ENCODE measurements at places on chromosomes 6 and 20.

DNA sequence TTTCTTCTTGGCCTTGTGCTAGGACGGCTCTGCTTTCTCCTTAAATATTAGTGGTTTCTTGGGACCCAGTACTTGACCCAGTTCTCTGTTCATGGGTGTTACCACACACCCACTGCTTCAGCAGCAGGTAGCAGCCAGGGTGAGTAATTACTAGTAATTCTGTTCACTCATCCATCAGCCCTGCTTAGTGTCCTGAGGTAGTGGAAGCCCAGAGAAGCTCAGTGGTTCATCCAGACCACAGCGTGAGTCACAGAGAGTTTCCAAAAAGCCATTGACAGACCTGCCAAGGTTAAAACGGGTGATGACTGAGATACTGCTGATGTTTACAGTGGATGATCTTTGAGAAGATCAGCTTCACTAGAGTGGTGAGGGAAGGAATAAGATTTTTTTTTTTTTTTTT lies 51.7 kb upstream of the HINT3 start:
- peak; percentile 69 for DNase-seq

DNA sequence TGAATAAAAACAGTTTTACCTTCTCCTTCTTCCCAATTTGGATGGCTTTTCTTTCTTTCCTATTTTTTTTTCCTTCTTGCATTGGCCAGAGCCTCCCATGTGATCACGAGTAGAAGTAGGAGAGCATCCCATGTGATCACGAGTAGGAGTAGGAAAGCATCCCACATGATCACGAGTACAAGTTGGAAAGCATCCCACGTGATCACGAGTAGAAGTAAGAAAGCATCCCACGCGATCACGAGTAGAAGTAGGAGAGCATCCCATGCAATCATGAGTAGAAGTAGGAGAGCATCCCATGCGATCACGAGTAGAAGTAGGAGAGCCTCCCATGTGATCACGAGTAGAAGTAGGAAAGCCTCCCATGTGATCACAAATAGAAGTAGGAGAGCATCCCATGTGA lies 218.6 kb downstream of the DLL1 start:
- DNase-seq: no peak

DNA sequence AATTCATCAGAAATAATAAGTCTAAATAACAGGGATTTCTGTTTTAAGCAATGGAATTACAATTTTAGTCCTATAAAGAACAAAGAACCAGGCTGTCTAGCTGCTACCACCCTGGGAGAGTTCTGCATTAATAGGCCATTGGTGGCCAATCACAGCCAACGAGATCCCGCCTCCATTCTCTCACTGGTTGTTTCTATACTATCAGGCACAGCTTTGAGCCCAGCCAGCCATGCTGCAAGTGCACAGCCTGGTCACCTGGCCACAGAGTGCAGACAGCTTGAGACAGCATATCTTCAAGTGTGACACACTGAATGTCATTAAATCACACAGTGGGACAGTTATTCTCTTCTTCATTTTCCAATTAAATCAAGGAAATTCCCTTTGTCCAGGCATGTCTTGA lies 16.1 kb upstream of the RAB22A start:
- DNase-seq: no peak

DNA sequence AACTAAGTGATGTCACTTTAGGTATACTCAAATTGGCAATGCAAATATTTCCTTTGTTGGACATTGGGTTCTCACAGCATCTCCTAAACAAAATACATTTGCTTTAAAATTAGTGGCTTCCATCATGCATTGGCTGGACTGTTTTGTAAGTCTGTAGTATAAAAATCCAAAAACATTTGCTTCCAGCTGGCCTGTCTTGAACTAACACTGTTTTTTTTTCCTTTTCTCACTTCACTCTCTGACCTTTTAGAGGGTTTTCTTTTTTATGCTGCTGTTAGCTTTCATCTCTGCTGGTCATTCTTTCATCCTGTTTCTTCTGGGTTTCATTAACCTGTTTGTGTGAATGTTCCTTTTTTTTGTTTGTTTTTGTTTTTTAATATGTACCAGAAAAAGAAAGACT lies 121.7 kb upstream of the MLIP start:
- no peak for DNase-seq

- DNase-seq: peak; percentile 33
Observed at GRCh38 chr20:47703748-47704147, 81.5 kb downstream of the SULF2 start.

DNA sequence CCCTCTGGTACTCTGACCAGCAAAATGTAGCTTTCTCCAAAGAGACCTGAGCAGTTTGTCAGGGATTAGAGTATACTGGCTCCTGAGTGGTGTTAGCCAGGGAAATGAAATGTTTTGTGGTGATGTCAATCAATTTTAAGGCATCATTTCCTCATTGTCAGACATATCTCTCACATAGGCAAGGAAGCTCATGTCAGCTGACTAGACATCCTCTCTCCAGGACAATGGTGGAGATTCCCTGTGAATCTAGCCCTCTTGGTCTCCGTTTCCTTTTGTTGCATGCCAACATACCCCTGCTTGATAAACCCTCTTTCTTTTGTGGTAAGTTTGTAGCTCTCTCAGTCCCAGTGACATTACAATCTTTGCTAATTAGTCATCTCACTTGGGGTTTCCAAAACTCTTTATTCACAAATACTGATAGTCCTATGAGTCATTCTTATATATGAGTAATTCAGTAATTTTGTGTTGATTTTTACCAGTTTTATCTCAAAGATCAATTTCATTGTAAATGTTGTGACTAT lies 135.6 kb upstream of the PTPRK start:
- peak; percentile 95 for DNase-seq

DNA sequence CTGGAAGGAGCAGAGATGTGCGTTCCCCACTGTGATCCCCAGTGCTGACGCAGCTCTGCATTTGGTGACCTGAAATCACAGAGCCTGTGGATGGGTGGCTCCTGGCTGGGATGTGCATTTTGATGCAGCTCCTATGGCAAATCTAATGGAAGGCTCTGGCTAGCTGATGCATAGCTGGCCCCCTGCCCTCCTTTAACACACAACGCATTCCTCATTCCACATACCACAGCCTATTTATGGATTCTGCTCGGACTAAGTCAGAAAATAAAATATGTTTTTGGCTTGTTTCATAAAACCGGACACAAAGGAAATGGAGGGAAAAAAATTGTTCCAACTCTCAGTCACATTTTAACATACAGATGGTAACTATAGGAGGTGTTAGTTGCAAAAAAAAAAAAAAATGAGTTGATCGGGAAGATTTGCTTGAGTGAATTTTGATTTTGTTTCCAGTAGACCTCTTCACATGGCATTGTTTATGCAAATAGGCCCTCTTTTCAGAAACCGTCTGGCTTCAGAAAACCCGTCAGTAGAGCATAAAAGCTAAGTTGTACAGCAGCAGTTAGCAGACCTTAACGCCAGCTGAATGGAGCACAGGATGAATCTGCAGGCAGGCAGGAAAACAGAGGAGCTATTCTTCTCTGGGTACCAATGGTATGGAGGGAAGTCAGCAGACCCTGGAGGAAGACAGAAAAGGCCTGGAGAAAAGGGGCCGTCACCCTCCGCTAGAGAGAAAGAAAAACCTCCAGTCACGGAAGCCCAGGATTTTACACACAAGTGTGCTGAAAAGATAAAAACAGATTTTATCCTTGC lies 215.4 kb downstream of the HDGFL1 start:
- no peak for DNase-seq

- DNase-seq: no peak
Observed at GRCh38 chr20:48688579-48688978, 139.2 kb downstream of the PREX1 start.
